ENCODE measurements at places on chromosomes 7 and 10. TPM values are rescaled to one million over a fixed set of nuclear protein-coding genes. Genes with fewer than 3 reads are reported as not detected.

SPDYE8 gene
- not detected for total RNA-seq

MKLN1 gene
- 40.1 TPM for total RNA-seq

SPOCK2 gene
- total RNA-seq, result 2.0 TPM

OR13A1 gene
- total RNA-seq, result under 0.01 TPM

TMED4 gene
- 78.0 TPM for total RNA-seq

CTAGE6 gene
- total RNA-seq, result 0.17 TPM

HMX2 gene
- total RNA-seq, result not detected

SORCS1 gene
- total RNA-seq, result not detected

TMEM270 gene
- not detected for total RNA-seq

KLHL7 gene
- 21.6 TPM for total RNA-seq

FAM25A gene
- total RNA-seq, result not detected

KLLN gene
- total RNA-seq, result 0.47 TPM

CTNNA3 gene
- total RNA-seq, result not detected

SLC29A4 gene
- 6.1 TPM for total RNA-seq

FOXI2 gene
- not detected for total RNA-seq

OR2A1 gene
- not detected for total RNA-seq

CYP3A4 gene
- total RNA-seq, result not detected

EPO gene
- total RNA-seq, result not detected

WAPL gene
- 42.0 TPM for total RNA-seq

MMP21 gene
- total RNA-seq, result not detected

GRM3 gene
- total RNA-seq, result not detected

NODAL gene
- not detected for total RNA-seq

SH3PXD2A gene
- 12.0 TPM for total RNA-seq

TAS2R4 gene
- 0.79 TPM for total RNA-seq

GIMAP8 gene
- total RNA-seq, result under 0.01 TPM

TET1 gene
- 3.0 TPM for total RNA-seq

AKR1B15 gene
- not detected for total RNA-seq

HDAC9 gene
- total RNA-seq, result 3.5 TPM

FHIP2A gene
- total RNA-seq, result 17.8 TPM

ATXN7L1 gene
- total RNA-seq, result 8.7 TPM

COX15 gene
- total RNA-seq, result 28.2 TPM

CTAGE4 gene
- 0.32 TPM for total RNA-seq

PRSS1 gene
- total RNA-seq, result not detected

WDR86 gene
- total RNA-seq, result 0.95 TPM

TAS2R3 gene
- 1.3 TPM for total RNA-seq

Measured in bronchial smooth muscle cell (primary cell).